Frontal cortex (tissue), 4 donors: ENCODE measurements at places on chromosomes 16 and 17. TPM values are rescaled to one million over a fixed set of nuclear protein-coding genes. Genes with fewer than 3 reads are reported as not detected.

The NAA38 gene
- total RNA-seq: 30.2 TPM

The KCNH4 gene
- 0.41 TPM for total RNA-seq

The RRAD gene
- 2.4 TPM for total RNA-seq

The IRX6 gene
- under 0.01 TPM for total RNA-seq

The HP gene
- 0.41 TPM for total RNA-seq

The LGALS3BP gene
- total RNA-seq: 10.6 TPM

The SPG7 gene
- total RNA-seq: 84.8 TPM

The CIITA gene
- under 0.01 TPM for total RNA-seq

The ZNF287 gene
- total RNA-seq: 27.3 TPM
